ENCODE measurements at places on chromosomes 1 and 21. TPM values are rescaled to one million over a fixed set of nuclear protein-coding genes. Genes with fewer than 3 reads are reported as not detected.

Gene CDC14A
- 3.9 TPM for total RNA-seq

Gene KRTAP25-1
- total RNA-seq, result not detected

GRCh38 chr1:9347095-9347850, 54.6 kb downstream of the SPSB1 start:
- no peak for DNase-seq

DNA sequence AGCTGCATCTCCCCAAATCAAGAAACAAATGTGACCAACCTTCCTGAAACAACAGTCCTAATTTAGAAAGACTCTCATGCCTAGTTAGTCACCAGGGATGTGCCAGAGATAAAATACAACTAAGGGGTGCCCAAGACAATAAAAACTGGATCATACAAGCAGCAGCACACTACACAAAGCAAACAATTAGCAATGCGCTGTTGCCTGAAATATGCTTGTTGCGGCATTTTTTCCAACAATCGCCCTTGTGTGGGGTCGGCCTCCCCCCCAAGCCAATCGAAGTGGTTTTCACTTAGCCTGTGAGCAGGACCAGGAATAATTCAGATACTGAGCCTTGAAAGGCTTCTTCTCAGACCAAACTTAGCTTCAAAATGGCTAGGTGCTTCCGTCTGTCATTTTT, 1.4 kb upstream of the STMN1 start:
- no peak for DNase-seq

- DNase-seq, result peak; percentile 94
Measured at GRCh38 chr1:156445789-156446263, 54.7 kb downstream of the MEF2D start.

DNA sequence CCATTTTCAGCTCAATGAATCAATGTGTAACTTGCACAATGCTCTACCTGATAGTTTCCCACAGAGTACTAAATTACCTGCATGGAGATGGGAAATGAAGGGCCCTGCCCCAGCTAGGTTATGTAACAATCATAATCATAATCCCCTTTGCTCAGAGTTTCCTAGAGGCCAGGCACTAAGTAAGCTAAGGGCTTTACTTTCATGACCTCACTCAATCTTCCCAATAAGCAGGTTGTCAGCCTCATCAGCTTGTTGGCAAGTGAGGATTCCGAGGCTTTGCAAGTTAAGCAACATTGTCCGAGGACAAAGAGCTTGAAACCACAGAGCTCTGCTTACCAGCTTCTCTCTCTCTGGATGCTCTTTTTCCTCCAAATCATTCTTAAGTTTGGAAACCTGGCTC, 64.1 kb upstream of the NTPCR start:
- DNase-seq, result no peak

- DNase-seq, result no peak
Measured at GRCh38 chr1:116569776-116570357, 959 bp downstream of the CD58 start.

DNA sequence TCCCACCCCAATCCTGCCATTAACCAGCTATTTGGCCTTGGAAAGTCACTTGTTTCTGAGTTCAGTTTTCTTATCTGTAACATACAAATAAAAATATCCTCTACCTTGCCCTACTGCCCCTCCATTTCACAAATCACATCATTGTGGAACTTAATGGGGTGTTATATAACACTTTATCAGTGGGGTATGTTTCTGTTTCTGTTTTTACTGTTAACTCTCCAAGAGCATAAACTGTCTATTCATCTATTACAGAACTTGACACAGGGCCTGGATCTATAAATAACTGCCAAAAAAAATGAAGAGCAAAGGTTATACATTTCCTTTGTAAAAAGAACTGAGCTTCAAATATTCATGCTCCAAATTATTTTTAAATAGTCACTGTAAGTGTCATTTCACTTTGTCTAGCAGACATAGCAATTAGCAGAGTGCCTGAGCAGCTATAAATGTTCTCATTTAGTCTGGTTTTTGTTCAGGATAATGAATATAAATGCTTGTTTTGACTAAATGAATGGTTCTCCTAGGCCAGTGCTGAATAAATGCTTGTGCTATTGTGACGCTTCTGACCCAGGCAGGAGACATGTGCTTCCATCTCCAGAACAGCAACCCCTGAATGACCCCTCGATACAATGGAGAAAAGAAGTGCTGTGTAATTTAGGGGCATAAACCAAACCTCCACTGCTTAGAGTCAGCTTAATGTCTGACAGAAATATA, 7.4 kb downstream of the PIGM start:
- no peak for DNase-seq

- DNase-seq, result no peak
Measured at GRCh38 chr1:89942825-89943658, 51.9 kb upstream of the ZNF326 start.

- DNase-seq, result no peak
Measured at GRCh38 chr1:166057650-166058049, 109.2 kb downstream of the FAM78B start.

DNA sequence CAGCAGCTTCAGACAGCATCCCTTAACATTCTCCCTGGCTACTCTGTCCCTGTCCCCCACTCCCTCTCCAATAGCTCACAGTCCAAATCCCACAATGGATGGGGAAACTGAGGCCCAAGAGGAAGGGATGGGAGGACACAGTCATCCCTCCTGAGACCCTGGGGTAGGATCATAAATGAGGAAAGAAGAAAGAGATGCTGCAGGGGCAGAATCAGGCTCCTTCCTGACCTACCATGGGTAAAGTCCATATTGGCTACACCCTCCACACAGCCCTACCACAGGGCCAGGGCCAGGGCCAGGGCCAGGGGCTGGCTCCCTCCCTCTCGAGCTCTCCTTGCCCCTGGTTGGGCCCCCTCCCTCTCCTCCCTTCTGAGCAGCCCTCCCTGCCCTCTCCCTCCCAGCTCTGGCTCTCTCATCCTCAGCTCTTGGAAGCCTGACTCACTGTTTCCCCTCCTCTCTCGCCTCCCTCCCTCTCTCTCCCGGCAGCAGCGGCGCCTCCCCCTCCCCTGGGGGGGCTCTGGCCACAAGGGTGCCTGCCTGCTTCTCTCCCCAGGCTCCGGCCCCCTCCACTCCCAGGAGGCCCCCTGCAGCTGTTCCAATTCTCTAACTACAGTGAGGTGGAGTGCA, 4.9 kb downstream of the AHDC1 start:
- DNase-seq, result no peak
